ENCODE measurements at places on chromosomes 1 and 21. TPM values are rescaled to one million over a fixed set of nuclear protein-coding genes. Genes with fewer than 3 reads are reported as not detected.

GRCh38 chr1:67792103-67792502 is 41.2 kb downstream of the GNG12 start:
- no peak overlapping the region for H3K4me3 ChIP-seq
- no peaks in the 10 kb centered on the region for H3K27me3 ChIP-seq
- H3K4me1 ChIP-seq = peaks cover 21% of the 10 kb centered on the region
- no peaks in the 10 kb centered on the region for H3K36me3 ChIP-seq

DNA sequence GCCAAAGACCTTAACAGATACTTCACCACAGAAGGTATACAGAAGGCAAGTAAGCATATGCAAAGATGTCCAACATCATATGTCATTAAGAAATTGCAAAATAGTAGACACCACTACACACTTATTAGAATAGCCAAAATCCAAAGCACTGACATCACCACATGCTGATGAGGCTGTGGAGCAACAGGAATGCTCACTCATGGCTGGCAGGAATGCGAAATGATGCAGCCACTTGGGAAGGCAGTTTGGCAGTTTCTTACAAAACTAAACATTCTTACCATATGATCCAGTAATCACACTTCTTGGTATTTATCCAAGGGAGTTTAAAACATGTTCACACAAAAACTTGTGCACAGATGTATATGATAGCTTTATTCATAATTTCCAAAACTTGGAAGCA is 261.2 kb upstream of the AJAP1 start:
- DNase-seq = no peak
- no peaks in the 10 kb centered on the region for H3K36me3 ChIP-seq
- H3K27ac ChIP-seq = no peak overlapping the region
- H3K4me1 ChIP-seq = no peaks in the 10 kb centered on the region
- H3K4me3 ChIP-seq = no peak overlapping the region
- no peaks in the 10 kb centered on the region for H3K27me3 ChIP-seq

The RPE65 gene
- total RNA-seq = not detected

The SERTAD4 gene
- total RNA-seq = 0.07 TPM

DNA sequence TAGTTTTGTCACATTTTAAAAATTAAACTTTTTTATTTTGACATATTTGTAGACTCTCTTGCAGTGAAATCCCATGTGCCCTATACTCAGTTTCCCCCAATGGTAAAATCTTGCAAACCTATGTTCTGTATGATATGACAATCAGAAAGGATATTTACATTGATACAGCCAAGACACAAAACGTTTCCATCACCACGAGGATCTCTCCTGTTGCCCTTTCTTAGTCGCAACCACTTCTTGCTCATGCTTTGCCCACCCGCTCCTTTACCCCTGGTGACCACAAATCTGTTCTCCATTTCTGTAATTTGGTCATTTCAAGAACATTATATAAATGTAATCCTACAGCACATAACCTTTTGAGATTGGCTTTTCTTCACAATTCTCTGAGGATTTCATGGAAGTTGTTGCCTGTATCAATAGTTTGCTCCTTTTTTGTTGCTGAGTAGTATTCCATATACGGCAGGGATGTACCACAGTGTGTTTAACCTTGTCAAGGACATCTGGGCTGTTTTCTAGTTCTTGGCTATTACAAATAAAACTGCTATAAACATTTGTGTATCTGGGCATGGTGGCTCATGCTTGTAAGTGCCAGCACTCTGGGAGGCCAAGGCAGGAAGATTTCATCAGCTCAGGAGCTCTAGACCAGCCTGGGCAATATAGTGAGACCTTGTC is 14.0 kb upstream of the BATF3 start:
- no peak overlapping the region for H3K4me3 ChIP-seq
- no peak overlapping the region for H3K27ac ChIP-seq
- no peak for DNase-seq

GRCh38 chr1:20477348-20478056 is 8.5 kb downstream of the CAMK2N1 start:
- peaks cover 93% of the 10 kb centered on the region for H3K27me3 ChIP-seq
- no peak overlapping the region for H3K27ac ChIP-seq
- no peaks in the 10 kb centered on the region for H3K36me3 ChIP-seq
- H3K4me3 ChIP-seq = no peak overlapping the region
- no peak for DNase-seq
- H3K4me1 ChIP-seq = peaks cover 6% of the 10 kb centered on the region

- no peaks in the 10 kb centered on the region for H3K27me3 ChIP-seq
- H3K4me1 ChIP-seq = no peaks in the 10 kb centered on the region
- H3K27ac ChIP-seq = no peak overlapping the region
- DNase-seq = no peak
Observed at GRCh38 chr1:200970771-200971427, 52.6 kb downstream of the KIF21B start.

- no peaks in the 10 kb centered on the region for H3K36me3 ChIP-seq
- no peak overlapping the region for H3K4me3 ChIP-seq
- DNase-seq = no peak
- peaks cover 40% of the 10 kb centered on the region for H3K27me3 ChIP-seq
Observed at GRCh38 chr1:214546886-214547641, 4.3 kb downstream of the PTPN14 start.

GRCh38 chr1:221813887-221814286 is 72.0 kb upstream of the DUSP10 start:
- no peak overlapping the region for H3K27ac ChIP-seq
- no peaks in the 10 kb centered on the region for H3K27me3 ChIP-seq
- DNase-seq = no peak
- H3K36me3 ChIP-seq = no peaks in the 10 kb centered on the region

DNA sequence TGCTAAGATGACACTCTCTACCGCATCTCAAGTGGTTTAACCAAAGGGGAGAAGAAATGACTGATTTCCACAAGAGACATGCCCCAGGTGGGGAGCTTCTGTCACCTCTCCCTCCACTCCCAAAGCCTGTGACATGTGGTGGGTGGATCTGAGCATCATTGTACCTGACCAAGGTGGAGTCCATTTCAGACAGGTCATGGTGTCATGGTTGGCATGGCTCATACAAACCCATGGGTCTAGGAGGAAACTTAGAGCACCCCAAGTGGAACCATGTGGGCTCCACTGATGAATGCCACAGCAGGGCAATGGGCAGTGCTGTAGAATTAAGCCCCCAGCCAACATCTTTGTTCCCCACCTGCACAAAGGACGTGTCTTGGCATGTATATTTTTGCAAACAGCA is 131.5 kb upstream of the EDN2 start:
- no peak overlapping the region for H3K4me3 ChIP-seq
- H3K27ac ChIP-seq = no peak overlapping the region
- no peak for DNase-seq
- H3K27me3 ChIP-seq = no peaks in the 10 kb centered on the region
- H3K36me3 ChIP-seq = no peaks in the 10 kb centered on the region

DNA sequence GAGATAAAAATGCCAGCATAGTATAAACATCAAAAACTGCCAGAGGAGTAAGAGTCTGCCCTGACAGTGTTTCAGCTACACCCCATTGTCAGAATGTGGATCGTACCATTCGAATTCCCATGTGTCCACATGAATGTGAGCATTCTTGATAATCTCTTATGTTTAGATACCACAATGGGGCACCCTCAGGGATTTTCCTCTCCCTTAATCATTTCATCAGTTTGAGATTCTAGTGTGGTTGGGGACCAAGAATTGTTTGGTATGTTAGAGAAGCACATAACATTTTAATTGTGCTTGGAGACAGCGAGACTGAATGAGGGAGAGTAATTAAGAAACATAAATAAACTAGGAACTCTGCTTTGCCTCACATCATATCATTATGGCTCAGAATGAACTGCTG is 120.2 kb downstream of the ZC3H11B start:
- no peak overlapping the region for H3K4me3 ChIP-seq
- no peaks in the 10 kb centered on the region for H3K27me3 ChIP-seq

The F11R gene
- 51.2 TPM for total RNA-seq

GRCh38 chr1:62869217-62869754 is 85.4 kb downstream of the ATG4C start:
- H3K27me3 ChIP-seq = no peaks in the 10 kb centered on the region
- H3K27ac ChIP-seq = no peak overlapping the region
- no peak for DNase-seq
- no peaks in the 10 kb centered on the region for H3K36me3 ChIP-seq

DNA sequence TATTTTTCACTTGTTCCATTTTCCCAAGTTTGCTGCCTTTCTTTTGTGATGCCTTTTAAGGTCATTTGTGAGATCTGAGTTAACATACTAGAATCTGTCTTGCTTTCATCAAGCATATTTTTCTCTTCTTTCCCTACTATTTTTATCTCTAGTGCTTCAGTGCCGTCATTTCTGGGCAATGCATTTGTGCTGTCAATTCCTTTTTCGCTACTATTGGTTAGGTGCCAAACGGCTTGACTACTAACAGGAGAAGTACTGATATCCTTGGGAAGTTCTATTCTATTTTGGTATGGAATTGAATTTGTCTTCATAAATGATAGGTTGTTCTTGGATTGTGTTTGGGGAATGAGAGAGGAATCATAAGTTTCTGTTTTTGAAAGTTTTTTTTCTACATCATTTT is 42.2 kb downstream of the LRRC53 start:
- no peak for DNase-seq
- H3K27ac ChIP-seq = peak overlapping the region; percentile 16
- no peaks in the 10 kb centered on the region for H3K27me3 ChIP-seq
- H3K36me3 ChIP-seq = no peaks in the 10 kb centered on the region
- no peaks in the 10 kb centered on the region for H3K4me1 ChIP-seq

- no peak overlapping the region for H3K4me3 ChIP-seq
- H3K36me3 ChIP-seq = no peaks in the 10 kb centered on the region
- peaks cover 44% of the 10 kb centered on the region for H3K4me1 ChIP-seq
- no peaks in the 10 kb centered on the region for H3K27me3 ChIP-seq
Observed at GRCh38 chr1:235841938-235842545, 24.7 kb downstream of the LYST start.

GRCh38 chr1:88022516-88022915 is 661.6 kb upstream of the PKN2 start:
- no peaks in the 10 kb centered on the region for H3K27me3 ChIP-seq
- DNase-seq = no peak
- H3K36me3 ChIP-seq = no peaks in the 10 kb centered on the region
- no peak overlapping the region for H3K4me3 ChIP-seq
- no peak overlapping the region for H3K27ac ChIP-seq

The CLEC20A gene
- total RNA-seq = 1.1 TPM

GRCh38 chr21:42231756-42232155 is 12.8 kb downstream of the ABCG1 start:
- DNase-seq = peak; percentile 73
- peak overlapping the region; percentile 88 for H3K27ac ChIP-seq
- H3K4me3 ChIP-seq = no peak overlapping the region
- peaks cover 70% of the 10 kb centered on the region for H3K4me1 ChIP-seq
- peaks cover 5% of the 10 kb centered on the region for H3K36me3 ChIP-seq
- H3K27me3 ChIP-seq = no peaks in the 10 kb centered on the region

DNA sequence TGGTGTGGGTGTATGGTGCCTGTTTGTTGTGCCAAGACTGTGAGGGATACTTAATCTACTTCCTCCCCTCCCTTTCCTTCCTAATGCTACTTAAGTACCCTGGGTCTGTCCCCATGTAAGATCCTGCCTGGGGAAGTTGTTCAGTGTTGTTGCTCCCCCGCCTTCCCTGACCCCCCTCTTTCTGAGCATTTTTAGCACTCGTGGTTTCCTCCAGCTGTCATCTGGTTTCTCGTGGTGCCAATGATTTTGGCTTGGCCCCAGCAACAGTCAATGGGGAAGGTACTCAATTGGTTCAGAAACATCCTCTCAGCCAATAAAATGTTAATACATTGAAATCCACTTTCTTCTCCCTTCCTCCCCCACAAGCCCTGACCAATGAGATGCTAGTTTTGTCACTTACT is 8.0 kb upstream of the B4GALT3 start:
- H3K36me3 ChIP-seq = no peaks in the 10 kb centered on the region
- peaks cover 92% of the 10 kb centered on the region for H3K4me1 ChIP-seq
- H3K4me3 ChIP-seq = peak overlapping the region; percentile 56
- peak overlapping the region; percentile 91 for H3K27ac ChIP-seq
- peak; percentile 88 for DNase-seq

The RFX5 gene
- total RNA-seq = 75.9 TPM

DNA sequence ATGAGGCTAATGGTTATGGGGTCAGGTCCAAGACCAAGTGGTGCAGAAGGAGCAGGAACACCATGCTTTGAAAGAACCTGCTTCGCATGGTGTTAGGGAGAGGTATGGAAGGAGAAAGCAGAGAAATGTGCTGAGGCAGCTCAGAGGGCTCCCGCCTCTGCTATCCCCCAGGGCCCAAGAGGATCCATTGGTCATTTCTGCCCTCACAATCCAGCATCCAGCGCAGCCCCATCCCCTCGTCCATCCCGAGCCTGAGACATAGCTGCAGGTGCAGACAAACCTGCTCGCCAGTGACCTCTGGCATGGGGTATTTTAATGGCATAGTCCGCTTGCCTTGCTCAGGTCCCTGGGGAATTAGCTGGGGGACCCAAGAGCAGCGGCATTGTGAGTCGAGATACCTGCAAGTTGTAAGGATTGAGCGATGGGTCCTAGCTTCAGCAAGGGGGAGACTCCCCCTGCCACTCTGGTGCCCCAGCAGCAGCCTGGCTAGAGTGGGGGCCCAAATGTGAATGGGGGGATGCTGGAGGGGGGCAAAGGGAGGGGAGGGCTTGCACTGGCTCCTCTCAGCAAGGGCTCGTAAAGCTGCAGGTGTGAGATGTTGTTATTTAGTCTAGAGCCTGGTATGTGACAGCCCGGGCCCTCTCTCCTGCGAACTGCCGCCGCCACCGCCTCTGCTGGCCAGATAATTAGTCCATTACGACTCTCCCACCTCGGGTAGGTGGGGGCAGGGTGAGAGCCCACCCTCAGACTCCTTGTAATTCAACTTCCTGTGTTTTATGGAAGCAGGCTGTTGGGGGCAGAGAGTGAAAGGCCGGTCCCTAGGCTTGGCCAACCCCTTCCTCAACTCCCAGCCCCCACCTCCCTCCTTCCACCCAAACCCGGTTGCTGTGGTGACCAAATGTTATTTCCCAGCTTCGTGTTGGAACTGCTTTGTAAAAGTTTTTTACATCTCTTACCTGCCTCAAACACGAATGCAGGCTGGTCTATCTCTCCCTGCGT is 118.8 kb downstream of the RNF220 start:
- DNase-seq = no peak
- no peaks in the 10 kb centered on the region for H3K27me3 ChIP-seq
- peaks cover 9% of the 10 kb centered on the region for H3K4me1 ChIP-seq
- no peak overlapping the region for H3K4me3 ChIP-seq

- H3K36me3 ChIP-seq = no peaks in the 10 kb centered on the region
- no peak for DNase-seq
- H3K4me3 ChIP-seq = no peak overlapping the region
- H3K4me1 ChIP-seq = peaks cover 43% of the 10 kb centered on the region
Observed at GRCh38 chr21:45367402-45368351, 37.3 kb upstream of the COL18A1 start.

DNA sequence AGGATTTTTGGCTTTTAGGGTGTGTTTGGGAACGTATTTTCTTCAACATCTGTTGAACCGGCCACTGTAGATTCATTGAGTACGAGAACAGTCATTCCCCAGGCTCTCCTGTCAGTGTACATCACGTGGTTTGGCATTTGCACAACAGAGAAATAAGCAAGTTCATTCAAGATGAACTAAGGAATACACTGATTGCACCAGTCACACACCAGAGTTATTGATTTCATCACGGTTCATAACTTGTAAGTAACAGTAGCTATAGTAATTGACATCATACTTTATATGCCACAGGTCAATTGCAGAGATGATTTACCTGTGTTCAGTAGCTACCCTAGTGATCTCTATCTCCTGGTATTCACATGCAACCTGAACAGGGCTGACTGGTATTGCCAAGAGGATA is 90.7 kb upstream of the ETS2 start:
- no peaks in the 10 kb centered on the region for H3K4me1 ChIP-seq
- DNase-seq = no peak
- no peak overlapping the region for H3K4me3 ChIP-seq

The CELA3A gene
- total RNA-seq = not detected

The PRDM15 gene
- total RNA-seq = 13.2 TPM

- H3K36me3 ChIP-seq = no peaks in the 10 kb centered on the region
- DNase-seq = no peak
- H3K27ac ChIP-seq = peak overlapping the region; percentile 55
- H3K4me3 ChIP-seq = no peak overlapping the region
- peaks cover 22% of the 10 kb centered on the region for H3K27me3 ChIP-seq
Observed at GRCh38 chr1:33244809-33245186, 11.5 kb upstream of the ZNF362 start.

All from spleen (tissue), 13 donors.